ENCODE measurements at places on chromosomes 3 and 15.

DNA sequence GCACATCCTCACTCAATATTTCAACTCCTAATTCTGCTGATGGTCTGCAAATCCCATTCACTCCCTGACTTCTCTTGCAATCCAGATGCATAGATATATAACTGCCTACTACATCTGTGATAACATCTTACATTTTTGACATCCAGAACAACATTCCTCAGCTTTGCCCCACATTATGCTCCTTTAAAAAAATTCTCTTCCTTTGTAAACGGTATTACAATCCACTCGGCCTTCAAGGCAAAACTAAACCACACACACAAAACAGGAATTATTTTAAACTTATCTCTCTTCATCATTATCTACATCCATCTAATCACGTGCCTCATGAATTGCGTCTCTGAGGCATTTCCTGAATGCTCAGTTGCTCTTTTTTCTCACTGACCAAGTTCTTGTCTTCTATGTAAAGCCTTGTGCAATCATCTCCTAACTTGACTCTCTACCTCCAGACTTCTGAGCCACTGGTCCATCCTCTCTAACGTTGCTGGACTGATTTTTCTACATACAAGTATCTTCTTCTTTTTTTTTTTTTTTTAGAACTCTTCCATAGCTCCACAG, 117.0 kb downstream of the SATB1 start:
- no peak for DNase-seq

GRCh38 chr3:2783261-2783660, 326.9 kb downstream of the IL5RA start:
- no peak for DNase-seq

- no peak for DNase-seq
Observed at GRCh38 chr3:161946443-161946960, 449.9 kb downstream of the OTOL1 start.

DNA sequence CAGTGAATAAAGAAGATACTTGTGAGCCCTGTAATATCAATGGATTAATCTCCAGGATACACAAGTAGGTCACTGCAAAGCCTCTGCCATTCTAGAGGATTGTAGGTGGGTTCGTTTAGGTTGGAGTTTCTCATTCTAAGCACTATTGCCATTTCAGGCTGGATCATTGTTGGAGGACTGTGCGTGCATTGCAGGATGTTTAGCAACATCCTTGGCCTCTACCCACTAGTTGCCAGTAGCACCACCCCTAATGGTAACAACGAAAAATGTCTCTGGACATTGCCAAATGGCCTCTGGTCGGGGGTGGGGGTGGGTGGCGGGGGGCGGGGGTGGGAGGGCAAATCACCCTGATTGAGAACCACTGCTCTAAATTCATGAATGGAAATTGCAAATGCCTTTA, 4.9 kb upstream of the IFT57 start:
- no peak for DNase-seq

GRCh38 chr15:45224621-45225217, 27.3 kb upstream of the SLC28A2 start:
- DNase-seq, result no peak

- DNase-seq, result no peak
Observed at GRCh38 chr3:180926526-180926925, 14.1 kb downstream of the FXR1 start.

- DNase-seq, result no peak
Observed at GRCh38 chr3:122030381-122031122, 8.5 kb upstream of the ILDR1 start.

DNA sequence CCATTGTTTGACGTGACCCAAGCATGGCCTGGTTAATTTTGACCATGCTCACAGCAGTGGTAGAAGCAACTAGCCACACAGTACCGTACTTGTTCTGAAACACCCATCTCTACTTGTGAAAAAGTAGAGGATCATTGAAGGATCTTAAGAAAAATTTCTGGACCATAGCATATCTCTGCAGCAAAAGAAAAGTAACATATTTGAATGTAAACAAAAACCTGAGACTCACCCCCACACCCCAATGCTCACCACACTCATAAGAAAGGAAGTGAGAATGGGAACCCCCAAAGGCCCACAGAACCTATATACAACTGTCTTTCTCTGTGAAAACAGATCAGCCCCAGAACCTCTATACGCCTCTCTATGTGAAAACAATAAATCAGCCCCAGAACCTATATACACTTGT, 33.8 kb upstream of the TFRC start:
- DNase-seq, result no peak

GRCh38 chr3:127729556-127730056, 56.9 kb downstream of the ABTB1 start:
- no peak for DNase-seq

GRCh38 chr15:64623347-64623996, 151.9 kb downstream of the RBPMS2 start:
- DNase-seq, result no peak

DNA sequence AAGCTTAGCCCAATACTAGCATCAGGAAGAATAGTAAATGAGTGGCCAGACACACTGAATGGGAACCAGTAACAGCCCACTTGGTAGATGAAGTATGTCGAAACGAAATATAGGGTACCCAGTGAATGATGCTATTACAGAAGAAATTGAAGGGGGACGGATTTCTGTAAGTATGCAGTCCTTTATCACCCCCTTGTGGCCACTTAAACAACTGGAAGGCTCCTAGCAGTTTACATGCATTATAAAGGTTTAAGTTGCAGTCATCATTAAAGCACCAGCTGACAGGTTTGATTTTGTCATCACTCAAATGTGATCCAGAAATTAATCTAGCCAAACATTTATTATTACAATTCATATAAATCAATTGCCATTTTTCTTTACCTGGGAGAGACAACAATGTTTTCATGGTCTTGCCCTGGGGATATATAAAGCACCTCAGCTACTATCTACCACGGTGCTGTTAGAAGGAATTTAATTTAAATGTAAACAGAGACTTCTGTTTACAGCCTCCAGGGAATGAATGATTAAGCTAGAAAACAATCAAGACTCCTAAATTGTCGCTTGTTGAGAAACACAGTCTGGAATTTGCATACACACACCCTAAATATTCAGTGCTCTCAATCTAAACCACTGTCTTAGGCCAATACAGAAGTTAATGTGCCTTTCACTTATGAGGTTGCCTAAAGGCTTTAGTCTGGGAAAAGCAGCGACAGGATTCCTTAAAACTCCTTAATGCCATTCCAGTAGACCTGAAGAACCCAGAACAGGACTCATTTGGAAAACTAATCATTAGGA, 7.8 kb downstream of the EIF1B start:
- DNase-seq, result no peak

DNA sequence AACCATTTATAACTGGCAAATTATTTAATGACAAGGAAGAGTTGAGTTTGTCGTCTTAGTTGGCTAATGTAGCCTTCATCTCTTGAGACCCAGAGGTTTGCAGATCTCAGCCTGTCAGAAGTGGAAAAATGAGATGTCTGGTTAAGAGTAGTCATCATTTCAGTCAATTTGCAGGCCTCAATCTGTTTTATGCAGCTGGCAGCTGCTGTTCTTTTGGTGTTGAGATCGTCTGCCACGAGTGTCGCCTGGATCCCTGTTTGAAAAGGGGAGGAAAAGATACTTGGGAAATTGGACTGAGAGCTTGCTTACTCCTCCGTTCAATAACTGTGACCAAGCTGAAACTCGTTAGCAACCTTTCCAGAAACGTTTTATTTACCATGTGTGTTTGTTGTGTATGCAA, 2.3 kb downstream of the PHLDB2 start:
- no peak for DNase-seq

GRCh38 chr15:61088675-61089074, 140.4 kb downstream of the RORA start:
- no peak for DNase-seq

DNA sequence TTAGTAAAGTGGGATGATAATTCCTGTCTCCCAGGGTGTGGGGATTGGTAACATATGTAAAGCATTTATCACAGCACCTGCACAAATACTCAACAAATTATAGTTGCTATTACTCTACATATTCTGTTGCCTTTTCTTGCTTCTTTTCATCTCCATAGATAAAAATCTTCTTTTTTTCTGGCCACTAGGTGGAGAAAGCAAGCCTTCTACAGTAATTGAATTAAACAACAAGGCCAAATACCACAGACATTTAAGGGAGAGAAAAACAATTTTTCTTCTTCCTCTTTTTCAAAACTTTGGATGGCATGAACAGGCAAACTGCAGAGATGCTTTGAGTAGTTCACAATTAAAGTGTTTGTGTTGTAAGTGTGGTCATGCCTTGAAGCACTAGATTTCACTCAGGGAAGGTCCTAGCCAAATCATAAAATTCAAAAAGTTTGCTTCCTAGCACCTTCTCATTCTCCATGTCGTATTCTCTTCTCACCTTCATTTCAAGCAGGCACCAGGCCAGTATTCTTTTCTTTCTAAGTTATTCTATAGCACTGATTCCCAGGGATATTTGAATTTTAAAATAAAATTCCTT, 493.4 kb upstream of the TGFBR2 start:
- no peak for DNase-seq

DNA sequence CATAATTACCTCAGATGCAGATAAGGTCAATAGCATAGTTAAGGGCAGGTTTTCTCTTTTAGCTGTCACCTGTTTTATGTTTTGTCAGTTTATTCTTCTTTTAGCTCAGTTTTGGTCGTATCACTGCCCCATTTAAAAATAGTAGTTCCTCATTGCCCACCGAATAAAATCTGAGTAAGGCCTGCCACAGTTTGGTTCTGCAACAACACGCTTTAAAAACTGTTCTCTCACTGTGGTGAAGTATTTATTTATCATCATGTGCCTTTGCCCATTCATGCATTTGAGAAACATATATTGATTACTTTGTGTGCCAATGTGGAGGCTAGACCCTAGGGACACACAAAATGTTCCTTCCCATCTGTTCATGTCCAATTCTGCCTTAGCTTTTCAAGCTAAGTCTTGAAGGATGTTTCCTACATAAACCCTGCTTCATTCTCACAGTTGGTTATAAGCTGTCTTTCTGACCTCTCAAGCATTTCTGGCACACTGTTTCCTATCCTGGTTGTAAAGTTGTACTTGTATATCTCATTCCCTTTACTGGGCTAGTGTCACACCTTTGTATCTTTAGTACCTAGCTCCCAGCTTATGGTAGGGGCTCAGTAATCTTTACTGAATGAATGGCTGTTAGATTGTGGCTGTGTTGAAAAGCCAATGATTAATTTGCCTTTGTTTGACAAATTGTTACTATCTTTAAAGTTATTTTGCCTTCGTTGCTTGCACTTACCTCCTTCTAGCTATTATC, 23.9 kb downstream of the AKAP13 start:
- DNase-seq, result no peak

DNA sequence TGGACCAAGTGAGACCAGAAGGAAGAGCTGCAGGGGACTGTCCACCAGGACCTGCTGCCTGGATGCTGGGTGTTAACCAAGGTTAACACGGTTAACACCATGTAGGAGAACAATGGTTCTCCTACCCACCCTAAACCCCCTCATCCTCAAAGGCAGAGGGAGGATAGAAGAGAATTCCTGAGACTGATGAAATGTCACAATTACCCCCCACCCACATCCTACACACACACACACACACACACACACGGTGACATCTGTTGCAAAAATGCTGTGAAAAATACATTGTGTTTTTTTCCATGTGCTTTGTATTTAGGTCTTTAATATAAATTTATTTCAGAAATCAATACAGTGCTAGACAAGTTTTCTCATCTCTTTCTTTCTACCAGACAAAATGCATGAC, 113.9 kb upstream of the HES1 start:
- no peak for DNase-seq

DNA sequence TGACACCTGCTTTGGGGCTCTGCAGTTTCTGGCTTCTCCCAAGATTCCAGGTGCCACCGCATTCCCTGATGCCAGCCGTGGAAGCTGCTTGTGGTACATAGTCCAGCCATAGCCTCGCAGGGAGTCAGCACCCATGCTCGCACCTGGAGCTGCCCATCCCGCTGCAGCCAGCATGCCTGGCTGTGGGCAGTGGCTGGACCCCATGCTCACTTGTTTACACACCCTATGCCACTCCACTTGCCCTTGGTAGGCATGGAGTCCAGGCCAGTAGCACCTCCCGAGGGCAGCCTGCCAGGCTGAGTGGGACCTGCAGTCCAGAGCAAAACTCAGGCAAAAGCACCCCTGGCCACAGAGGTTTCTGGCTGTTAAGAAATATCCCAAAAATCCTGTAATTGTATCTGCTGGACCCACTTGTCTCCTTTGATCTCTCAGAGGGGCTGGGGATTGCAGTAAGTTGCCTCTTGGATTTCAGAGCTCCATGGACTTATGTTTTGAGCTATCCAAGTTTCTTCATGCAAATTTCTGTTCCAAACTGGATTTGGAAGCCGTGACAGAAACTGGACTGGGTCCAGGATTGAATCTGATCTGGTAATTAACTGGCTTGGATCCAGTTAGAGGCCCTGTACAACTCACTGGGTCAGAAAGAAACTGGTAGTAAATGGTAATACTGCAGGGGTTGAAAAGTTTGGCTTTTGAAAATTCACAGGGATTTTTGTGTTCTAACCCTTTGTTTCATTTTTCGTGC, 149.3 kb downstream of the FMN1 start:
- DNase-seq, result no peak

GRCh38 chr3:16849229-16849628, 35.5 kb upstream of the PLCL2 start:
- peak; percentile 13 for DNase-seq

DNA sequence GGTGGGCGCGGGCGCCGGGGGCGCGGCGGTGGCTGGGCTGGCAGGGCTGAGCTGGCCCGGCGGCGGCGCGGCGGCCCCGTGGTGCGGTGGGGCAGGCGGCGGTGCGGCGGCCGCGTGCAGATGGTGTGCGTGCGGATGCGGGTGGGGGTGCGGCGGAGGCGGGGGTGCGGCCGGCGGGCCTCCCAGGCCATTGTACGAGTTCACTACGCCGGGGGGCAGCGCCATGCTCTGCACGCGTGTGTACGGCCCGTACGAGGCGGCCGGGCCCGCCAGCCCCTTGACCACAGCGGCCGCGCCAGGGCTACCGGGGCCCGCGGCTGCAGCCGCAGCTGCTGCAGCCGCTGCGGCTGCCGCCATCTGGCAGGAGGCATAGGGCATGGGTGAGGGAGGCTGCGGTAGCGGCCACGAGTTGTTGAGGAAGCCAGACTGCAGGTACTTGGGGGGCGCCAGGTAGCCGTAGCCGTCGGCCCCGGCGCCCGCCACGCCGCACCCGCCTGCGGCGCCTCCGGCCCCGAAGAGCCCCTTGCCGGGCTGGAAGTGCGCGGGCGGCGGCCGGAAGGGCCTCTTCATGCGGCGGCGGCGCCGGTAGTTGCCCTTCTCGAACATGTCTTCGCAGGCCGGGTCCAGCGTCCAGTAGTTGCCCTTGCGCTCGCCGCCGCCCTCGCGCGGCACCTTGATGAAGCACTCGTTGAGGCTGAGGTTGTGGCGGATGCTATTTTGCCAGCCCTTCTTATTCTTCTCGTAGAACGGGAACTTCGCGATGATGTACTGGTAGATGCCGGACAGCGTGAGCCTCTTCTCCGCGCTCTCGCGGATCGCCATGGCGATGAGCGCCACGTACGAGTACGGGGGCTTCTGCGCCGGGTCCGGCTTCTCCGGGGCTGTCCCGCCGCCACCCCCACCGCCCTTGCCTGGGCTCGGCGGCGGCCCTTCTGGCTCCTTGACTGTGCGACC, 951 bp downstream of the FOXL2 start:
- DNase-seq, result no peak

GRCh38 chr3:44058022-44058867, 183.4 kb upstream of the TOPAZ1 start:
- DNase-seq, result no peak

- no peak for DNase-seq
Observed at GRCh38 chr15:86316726-86317383, 237.2 kb downstream of the AGBL1 start.

- no peak for DNase-seq
Observed at GRCh38 chr15:44340410-44340809, 51.9 kb downstream of the GOLM2 start.

Measured in activated naive CD4-positive, alpha-beta T cell (primary cell).